ENCODE measurements at places on chromosomes 1 and 21.

DNA sequence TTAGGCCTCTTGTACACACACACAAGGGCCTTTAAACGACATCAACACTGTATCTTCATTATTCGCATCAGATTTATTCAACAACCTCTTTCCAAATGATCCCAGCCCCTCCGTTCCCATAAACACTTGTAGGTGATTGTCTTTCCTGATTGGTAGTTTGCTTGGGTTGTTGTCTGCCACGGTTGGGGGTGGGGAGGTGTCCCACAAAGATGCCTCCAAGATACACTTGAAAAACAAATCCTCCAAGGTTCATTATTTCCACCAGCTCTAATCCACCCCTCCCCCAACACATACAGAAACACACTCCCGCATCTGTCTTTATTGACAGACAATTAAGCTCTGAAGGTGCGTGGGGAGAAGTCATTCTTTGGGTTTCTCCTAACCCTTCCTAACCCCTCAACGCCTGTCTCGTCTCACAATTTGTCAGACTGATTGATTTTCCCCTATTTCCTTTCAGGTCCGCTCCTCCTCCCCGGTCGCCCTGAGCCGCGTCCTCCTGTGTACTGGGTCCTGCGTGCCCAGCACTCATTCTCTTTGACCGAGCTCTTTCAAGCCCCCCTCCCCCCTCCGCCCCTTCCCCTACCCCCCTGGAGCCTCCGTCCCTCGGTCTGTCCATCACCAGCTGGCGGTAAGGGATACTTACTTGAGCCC lies 1.4 kb downstream of the WDR26 start:
- no peak for DNase-seq

GRCh38 chr1:159132271-159132881 lies 39.0 kb upstream of the CADM3 start:
- peak; percentile 4 for DNase-seq

DNA sequence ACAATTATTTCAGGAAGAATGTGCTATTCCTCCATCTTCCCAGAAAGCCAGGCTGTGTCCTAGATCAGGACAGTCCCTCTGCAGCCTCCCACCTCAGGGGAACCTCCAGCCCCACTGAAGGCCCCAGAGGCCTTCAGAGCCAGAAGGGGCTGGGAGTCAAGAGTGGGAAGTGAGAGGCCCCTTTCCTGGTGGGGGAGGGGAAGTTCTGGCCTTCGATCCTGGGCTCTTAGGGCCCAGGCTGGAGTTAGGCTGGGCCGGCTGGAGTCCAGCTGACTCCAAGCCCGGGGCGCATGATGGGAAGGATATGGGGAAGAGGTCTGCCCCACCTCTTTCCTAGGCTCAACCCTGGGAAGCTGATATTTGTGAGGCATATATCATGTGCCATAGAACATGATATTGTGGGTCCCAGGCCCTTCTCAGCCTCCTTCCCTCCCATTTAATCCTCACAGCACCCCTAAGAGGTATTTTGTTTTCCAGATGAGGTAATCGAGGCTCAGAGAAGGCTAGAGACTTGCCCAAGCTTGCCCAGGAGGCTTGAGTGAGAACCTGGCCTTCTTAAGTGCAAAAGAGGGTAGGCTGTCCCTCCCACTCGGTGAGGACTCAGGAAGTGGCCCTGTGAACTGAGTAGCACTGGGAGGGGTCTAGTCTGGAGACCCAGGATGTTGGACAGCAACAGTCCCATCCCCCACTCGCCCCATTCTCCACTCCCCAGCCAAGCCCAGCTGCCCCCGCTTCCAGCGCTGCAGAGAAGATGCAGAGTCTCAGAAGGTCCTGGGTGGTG lies 18.6 kb upstream of the HSPG2 start:
- DNase-seq = no peak

DNA sequence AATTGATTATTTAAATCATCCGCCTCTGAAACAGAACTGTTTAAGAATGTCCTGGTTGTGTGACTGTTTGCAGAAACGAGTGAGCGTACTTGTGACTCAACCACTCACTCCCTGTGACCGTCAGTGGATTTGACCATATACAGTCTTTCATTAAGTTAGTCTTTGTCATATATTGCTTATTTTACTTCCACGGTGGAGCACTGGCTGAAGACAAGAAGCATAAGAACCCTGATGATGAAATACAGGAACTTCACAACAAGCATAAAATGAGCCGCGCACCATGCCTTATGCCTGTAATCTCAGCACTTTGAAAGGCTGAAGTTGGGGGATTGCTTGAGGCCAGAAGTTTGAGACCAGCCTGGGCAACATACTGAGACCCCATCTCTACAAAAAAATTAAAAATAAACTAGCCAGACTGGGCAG lies 194.0 kb downstream of the TOMM20 start:
- no peak for DNase-seq

- no peak for DNase-seq
These were observed 312 bp downstream of the KIAA2013 start for GRCh38 chr1:11925938-11926292.

DNA sequence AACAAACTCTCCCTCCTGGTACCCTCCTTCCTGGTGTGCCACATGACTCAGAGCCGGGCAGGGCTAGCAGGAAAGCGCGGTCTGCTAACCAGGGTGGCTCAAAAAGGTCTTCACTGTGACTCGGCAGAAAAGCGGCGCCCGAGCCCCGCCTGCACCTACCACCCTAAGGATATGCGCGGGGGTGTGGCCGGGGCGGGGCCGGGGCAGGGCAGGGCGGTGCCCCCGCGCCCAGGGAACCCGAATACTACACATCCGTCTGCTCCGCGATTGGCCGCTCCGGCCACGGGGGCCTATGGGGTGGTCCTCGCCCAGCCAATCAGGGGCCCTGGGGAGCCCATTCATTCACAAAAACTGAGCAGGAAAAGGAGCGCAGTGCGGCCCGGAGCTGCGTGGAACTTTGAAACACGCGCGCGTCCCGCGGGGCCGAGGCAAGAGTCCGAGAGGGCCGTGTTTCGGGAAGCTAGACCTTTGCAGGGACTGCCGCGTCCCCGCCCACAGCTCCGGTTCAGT lies 1.7 kb downstream of the LRP8 start:
- DNase-seq = no peak

DNA sequence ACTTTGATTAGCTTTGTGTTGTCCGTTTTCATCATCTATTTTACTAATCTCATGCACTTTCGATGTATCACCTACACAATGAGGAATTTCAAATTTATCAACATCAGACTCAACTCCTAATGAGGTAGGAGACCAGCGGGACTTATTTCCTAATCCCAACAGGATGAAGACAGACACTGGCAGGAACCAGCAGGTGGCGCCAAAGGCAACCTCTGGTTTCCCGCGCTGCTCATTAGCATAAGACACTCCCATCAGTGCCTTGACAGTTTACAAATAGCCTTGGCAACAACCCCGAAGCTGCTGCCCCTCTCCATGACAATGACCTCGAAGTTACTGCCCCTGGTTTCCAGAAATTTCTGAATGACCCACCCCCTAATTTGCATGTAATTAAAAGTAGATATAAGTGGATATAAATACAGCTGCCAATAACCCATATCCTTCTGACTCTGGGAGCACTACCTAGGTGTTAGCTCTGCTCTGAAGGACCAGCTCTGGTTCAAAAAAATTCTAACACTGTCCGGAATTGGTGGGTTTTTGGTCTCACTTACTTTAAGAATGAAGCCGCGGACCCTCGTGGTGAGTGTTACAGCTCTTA lies 974.8 kb downstream of the ADGRL2 start:
- DNase-seq = no peak

- no peak for DNase-seq
These were observed 4.7 kb downstream of the CFAP45 start for GRCh38 chr1:159895286-159895685.

DNA sequence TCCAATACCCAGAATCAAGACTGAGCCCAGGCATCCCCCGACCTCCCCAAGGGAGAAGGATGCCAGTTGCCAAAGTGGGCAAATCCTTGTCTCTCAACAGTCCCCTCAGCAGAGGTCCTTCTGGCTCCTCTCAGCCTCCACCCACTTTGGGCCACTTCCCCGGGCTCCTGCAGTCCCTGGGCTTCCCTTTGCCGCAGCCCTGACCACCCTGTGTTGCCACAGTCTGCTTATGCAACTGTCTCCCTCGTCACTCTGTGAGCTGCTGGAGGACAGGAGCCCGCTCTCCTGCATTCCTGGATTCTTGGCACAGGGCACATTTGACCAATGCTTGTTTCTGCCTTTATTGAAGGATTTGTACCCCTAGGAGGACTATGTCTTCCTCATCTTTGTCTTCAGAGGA lies 2.9 kb upstream of the LRP8 start:
- DNase-seq = no peak
